ENCODE measurements at places on chromosomes 4 and X. TPM values are rescaled to one million over a fixed set of nuclear protein-coding genes. Genes with fewer than 3 reads are reported as not detected.

DNA sequence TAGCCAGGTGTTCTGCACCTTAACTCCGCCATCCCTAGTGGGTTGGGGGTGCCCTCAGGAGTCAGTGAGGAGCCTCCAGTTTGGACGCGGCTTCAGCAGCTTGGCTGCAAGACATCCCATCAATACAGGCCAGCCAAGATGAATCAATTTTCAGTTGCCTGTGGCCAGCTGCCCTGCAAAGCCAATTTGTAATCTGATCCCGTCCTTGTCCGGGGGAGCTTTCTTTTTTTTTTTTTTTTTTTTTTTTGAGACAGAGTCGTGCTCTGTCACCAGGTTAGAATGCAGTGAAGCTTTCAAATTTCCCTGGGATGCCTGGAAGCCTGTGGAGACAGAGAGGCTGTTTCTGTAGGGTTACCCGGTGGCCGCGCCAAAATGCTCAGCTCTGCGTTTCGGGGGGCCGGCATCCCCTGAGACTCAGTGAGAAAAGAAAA lies 192.5 kb downstream of the ASMT start:
- peak; percentile 84 for DNase-seq

DNA sequence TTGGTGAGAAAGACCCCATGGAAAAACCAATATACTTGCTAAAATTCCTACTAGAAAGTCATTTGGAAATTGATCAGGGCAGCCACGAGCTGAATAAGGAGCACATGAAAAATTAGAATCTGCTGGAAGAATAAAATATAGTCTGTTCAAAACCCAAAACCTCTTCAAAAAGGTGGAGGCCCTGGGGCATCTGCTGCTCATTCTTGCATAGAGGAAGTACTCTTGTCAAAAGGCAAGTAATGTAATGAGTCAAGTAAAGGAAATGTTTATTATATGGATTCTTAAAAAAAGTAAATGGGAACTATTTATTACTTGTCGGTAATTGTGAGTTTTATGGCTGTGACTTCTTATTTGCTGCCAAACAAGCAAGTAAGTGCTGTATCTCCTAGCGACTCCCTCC lies 109.5 kb downstream of the GK start:
- DNase-seq = no peak

GRCh38 chr4:21628916-21629610 lies 319.5 kb downstream of the KCNIP4 start:
- no peak for DNase-seq

DNA sequence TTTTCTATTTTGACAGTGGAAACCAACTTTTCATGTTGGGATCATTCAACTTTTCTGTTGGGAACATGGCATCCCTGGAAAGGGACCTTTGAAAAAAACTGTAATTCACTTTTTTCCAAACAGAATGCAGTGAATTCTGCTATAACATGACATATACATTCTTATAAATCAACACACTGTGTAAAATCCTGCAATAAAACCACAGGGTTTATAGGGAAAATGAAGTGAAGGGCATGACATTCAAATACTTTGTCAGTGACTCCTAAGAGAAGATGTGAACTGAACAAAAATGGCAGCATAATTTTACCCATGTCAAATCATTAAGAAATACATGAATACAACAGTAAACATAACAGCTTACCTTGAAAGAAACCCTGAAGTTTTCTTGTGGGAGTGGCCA lies 264.5 kb upstream of the ANKRD50 start:
- DNase-seq = no peak

GRCh38 chr4:159723341-159724048 lies 620.6 kb downstream of the RAPGEF2 start:
- no peak for DNase-seq

- no peak for DNase-seq
These were observed 96.9 kb upstream of the GPRIN3 start for GRCh38 chr4:89404530-89404929.

Gene TSPAN6
- total RNA-seq = 205 TPM

DNA sequence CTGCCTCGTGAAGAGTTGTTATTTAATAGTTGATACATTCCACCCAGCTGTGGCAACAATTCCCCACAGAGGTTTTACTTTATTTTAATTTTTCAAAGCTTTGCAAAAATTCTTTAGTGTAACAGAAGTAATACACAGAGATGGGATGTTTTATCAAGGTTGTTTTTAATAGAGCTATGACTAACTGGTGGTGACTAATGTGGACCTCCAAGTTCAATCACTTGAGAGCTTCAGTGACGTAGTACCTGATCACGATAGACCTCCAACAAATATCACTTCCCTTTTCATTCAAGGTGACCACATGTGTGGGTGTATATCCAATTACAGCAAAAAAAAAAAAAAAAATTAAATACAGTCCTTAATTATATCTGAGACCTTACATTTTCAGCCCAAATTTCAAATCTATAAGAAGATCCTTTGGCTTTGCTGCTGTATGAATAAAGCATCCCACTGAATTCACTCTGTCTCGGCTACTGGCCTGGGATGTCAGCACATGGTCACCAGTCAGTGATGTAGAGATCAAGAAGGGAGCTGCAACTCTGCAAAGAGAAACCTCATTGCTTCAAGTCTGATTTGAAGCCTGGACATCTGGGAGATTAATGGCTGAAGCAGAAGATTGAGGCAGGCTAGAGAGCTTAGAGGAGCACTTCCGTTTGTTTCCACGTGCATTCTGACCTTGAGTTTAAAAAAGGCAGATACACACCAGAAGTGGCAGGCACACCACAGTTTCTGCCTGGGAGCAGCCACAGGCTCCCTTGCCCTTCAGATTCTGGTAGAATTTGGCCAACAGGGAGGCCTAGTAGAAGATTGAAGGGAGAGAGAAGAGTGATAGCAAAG lies 345.9 kb upstream of the NOCT start:
- DNase-seq = no peak

GRCh38 chr4:115323106-115323707 lies 209.8 kb upstream of the NDST4 start:
- DNase-seq = no peak

GRCh38 chr4:22077571-22077970 lies 129.0 kb upstream of the KCNIP4 start:
- DNase-seq = no peak

Gene IL21
- not detected for total RNA-seq

Gene ARHGEF6
- total RNA-seq = 2.0 TPM

DNA sequence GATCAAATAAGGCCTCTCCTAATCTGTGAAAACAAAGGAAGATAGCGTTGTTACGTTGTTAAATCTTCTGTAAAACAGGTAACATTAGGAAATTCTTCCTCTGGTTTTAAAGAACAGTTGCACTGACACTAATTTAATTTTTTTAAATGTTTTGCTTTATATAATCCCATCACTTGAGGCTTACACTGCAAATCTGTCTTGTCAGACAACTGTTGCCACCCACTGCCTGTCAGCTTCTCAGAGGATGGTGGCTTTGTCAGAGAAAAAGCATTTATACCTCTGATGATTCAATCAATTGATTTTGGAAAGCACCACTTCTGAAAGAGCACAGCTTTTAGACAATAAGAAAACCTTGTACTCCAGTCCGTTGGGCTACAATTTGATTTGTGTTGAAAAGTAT lies 799.1 kb downstream of the FSTL5 start:
- DNase-seq = no peak

- DNase-seq = no peak
These were observed 244.7 kb downstream of the CBR4 start for GRCh38 chr4:168765322-168765721.

- no peak for DNase-seq
These were observed 102.3 kb downstream of the MSN start for GRCh38 chrX:65769564-65770292.

- DNase-seq = no peak
These were observed 95.8 kb downstream of the MBNL3 start for GRCh38 chrX:132393085-132393484.

Gene SHOX
- not detected for total RNA-seq
